ENCODE measurements at places on chromosomes 13 and 19.

DNA sequence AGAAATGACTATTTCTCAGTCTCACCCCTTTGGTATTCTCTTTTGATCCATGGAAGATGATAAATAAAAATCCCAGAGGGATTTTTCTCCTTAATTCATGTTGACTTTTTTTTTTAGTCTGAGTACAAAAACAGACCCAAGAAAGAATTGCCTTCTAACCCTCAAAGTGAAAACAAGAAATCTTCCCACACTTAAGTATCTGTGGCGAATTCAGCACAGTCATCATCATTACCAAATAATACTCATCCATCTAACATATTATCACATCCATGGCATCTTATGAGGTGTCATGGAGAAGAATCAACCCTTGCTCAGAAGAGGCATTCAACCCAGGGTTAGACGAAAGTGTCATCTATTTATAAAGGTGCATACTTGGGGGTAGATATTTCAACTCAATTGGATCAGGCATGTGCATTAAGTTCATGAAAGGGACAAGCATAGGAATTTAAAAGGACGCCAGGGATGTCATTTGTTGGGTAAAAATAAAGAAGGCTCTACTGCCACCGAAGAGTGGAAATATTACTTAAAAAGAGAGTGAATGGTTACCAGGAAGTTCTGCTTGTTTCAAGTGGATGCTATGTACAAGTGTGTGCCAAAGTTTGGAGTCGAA is 101.9 kb downstream of the FLT1 start:
- DNase-seq = no peak

DNA sequence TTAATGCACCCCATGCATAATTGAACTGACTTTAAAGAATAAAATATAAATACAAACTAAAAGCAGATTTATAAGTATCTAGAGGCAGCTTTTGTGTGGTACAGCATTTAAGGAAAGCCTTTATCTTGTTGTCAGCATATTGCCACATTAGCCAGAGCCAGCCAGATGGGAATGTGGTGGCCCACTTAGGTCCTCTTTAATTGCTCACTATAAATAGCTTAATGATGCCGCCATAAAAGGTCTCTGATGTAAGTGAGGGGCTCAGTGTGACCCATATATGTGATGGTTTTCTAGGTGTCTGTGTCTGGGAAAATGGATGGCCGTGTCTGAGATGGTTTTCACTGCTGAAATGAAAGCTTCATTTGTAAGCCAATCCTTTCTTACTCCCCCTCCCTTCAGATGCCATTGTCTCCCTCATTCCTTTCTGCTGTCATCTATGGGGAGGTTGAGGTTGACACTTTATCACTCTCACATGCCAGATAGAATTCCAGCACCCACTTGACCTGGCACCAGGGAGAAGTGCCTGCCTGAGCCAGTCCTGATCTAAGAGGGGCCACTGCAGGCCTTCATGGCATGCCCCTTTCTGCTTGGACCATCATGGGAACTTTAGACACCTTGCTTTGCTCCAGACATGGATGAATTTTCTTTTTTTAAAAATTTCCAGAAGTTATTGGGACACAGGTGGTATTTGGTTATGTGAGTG is 135.3 kb downstream of the MTUS2 start:
- no peak for DNase-seq

- DNase-seq = no peak
Observed at GRCh38 chr13:27147530-27148170, 24.0 kb downstream of the USP12 start.

GRCh38 chr19:40754611-40755247 is 3.7 kb downstream of the SNRPA start:
- DNase-seq = no peak

Measured in T-helper 17 cell (primary cell).